ENCODE measurements at places on chromosomes 4 and X.

DNA sequence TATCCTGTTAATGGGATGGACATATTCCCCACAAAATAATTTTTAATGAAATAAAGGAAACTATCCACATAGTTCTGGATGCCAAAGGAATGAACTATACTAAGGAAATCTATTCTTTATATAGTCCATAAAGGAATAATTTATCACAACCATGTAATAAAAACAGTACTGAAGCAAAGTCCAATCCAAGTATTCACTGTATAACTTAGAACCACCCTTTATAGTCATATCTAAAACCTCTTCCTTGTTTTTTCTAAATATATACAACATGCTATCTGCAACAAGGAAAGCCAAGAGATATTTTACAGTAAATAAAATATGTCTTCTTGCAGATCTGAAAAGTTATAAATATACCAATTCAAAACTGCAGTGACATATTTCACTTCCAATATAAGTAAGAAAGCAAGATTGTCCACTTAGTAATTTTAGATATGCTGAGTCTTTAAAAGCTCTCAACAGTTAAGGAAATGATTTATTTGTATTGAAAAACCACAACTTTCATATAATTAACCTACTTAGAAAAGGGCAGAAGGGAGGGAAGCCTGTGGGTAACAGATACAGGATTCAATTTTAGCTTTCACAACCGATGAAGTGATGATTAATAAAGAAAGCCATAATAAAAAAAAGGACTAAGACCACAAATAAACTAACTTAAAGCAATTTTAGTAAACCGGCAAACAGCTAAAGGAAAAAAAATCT, 8.0 kb downstream of the NR3C2 start:
- no peak for DNase-seq

DNA sequence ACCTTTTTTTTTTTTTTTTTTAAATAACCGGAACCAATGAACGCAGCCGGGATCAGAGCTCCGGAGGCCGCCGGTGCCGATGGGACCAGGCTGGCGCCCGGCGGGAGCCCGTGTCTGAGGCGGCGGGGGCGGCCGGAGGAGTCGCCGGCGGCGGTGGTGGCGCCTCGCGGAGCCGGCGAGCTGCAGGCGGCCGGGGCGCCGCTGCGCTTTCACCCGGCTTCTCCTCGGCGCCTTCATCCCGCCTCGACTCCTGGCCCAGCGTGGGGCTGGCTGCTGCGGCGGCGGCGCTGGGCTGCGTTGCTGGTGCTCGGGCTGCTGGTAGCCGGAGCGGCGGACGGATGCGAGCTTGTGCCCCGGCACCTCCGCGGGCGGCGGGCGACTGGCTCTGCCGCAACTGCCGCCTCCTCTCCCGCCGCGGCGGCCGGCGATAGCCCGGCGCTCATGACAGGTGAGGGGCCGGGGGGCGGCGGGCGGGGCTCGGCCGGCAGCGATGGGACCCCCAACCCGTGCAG, 337 bp downstream of the STIM2 start:
- no peak for DNase-seq

DNA sequence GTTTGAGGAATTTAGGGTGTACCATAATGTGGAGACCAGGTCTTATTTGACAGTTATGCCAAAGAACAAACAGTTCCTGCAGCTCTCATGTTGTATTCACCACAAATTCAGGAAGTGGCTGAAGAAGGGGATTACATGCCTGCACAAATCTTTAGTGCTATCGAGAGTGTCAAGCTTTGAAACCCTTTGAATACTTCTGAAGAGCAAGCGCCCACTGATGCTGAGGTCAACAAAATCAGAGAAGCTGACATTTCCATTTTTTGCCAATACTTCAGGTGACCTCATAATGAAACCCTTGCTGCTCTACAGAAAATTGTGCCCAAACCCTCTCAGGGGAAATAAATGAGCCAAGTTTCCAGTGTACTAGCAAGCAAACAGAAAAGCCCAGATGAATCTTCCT, 28.4 kb downstream of the PAK3 start:
- no peak for DNase-seq

GRCh38 chr4:169377367-169377766, 106.6 kb upstream of the SH3RF1 start:
- no peak for DNase-seq

DNA sequence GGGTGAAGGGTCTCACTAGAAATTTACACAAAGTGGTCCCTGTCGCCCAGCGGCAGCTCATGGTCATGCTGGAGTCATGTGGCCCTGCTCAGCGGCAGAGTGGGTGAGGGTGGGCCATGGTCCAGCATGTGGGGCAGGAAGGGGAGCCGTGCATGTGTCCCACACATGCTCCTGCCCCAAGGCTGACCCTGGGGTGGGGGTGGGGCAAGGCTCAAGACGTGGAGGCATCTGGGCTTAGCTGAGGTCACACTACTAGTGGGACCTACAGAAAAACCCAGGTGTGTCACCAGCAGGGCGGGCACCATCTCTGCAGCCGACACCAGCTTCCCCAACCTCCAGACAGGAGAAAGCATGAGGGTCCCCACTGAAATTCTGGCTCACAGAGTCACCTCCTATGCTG, 42.4 kb downstream of the EVC start:
- no peak for DNase-seq

DNA sequence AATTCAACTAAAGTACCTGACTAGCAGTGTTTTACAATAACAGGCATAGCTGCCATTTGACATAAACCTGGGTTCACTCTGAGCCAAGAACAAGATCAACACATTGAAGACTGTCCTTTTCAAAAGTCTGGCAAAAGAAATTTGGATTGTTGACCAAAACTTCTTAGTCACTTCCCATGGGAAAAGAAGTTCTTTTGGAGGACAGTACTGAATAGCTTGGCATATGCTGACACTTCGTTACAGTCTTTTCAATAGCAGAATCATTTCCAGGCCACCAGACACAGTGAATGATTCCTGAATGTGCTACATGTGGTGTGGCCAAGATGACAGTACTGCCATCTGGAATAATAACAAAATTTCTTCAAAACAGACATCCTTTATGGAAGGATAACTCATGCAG, 560.3 kb downstream of the GRID2 start:
- DNase-seq, result no peak

- DNase-seq, result no peak
Measured at GRCh38 chrX:68699960-68700746, 52.7 kb downstream of the STARD8 start.

GRCh38 chr4:93018806-93019205, 715.0 kb downstream of the GRID2 start:
- DNase-seq, result no peak

GRCh38 chrX:107710617-107711391, 64.8 kb downstream of the TSC22D3 start:
- no peak for DNase-seq

- no peak for DNase-seq
Measured at GRCh38 chr4:137253949-137254348, 278.3 kb downstream of the PCDH18 start.

GRCh38 chrX:103483720-103484119, 35.6 kb downstream of the RAB40A start:
- DNase-seq, result no peak

GRCh38 chr4:8238515-8239053, 31.0 kb upstream of the HTRA3 start:
- DNase-seq, result peak; percentile 47

DNA sequence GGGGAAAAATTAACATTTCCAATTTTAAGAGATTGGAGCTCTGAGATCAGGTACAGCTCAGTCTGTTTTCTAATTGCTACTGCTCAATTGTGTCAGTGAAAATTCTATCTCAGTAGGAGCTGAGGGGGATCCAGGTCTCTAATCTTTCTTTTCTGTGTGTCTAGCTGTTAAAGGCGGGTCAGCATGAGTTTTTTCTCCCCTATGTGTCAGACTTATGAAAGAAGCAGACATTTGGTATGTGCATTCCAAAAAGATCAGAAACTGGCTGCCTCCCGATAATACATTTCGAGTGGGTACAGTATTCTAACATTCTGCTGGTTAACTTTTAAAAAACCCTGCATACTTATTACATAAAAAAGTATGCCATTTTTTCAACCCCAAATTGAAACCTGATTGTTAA, 72.4 kb downstream of the PCDH7 start:
- no peak for DNase-seq

GRCh38 chr4:151408380-151408629, 671 bp upstream of the FHIP1A start:
- DNase-seq, result no peak

GRCh38 chr4:174919886-174920423, 1.8 kb downstream of the ADAM29 start:
- no peak for DNase-seq

GRCh38 chr4:176077561-176077960, 11.9 kb downstream of the WDR17 start:
- DNase-seq, result no peak

- no peak for DNase-seq
Measured at GRCh38 chrX:43899878-43900815, 17.9 kb upstream of the MAOB start.

DNA sequence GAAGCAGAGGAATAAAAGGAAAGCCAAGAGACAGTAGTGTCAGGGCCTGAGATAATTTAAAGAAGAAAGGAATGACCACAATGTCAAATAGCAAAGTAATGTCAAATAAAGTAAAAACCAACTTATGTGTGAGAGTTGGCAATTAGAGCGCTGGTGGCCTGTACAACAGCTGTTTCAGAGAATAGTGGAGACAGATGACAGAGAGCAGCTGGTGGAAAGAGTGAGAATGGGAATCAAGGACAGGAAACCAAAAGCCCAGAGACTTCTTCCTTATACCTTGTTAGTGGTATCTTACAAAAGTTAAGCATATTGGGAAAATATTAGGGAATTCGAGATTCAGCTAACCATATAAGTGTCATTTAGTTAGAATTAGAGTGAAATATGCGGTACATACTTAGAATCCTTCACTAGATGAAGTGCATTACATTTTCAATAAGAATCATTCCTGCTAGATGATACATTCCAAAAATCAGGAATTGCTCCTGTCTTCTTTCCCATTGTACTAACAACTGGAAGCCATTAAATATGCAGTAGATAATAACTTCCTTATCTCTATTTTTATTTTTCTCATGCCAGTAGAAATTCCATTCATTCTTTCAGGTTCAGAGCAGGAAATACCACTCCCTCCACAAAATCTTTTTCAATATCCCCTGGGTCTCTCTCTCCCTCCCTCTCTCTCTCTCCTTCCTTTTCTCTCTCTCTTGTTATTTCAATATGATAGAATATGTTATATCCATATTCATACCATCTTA, 525.4 kb downstream of the CENPC start:
- DNase-seq, result no peak

DNA sequence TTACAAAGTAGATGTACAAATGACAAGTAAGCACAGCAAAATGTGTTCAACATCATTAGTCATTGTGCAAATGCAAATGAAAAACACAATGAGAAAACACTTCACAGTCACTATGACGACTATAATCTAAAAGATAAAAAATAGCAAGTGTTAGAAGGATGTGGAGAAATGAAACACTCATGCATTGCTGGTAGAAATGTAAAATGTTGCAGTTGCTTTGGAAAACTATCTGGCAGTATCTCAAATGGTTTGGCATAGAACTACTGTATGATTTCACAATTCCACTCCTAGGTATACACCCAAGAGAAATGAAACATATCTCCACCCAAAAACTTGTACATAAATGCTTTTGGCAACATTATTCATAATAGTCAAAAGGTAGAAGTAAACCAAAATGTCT, 459.7 kb upstream of the TRAM1L1 start:
- no peak for DNase-seq

- DNase-seq, result no peak
Measured at GRCh38 chr4:59598330-59598618, 1601.9 kb upstream of the ADGRL3 start.

- no peak for DNase-seq
Measured at GRCh38 chr4:43331226-43332051, 438.9 kb downstream of the GRXCR1 start.
